ENCODE measurements at places on chromosomes 4 and X. TPM values are rescaled to one million over a fixed set of nuclear protein-coding genes. Genes with fewer than 3 reads are reported as not detected.

The ZNF182 gene
- 2.9 TPM for polyA plus RNA-seq

The LRP2BP gene
- 0.48 TPM for polyA plus RNA-seq

DNA sequence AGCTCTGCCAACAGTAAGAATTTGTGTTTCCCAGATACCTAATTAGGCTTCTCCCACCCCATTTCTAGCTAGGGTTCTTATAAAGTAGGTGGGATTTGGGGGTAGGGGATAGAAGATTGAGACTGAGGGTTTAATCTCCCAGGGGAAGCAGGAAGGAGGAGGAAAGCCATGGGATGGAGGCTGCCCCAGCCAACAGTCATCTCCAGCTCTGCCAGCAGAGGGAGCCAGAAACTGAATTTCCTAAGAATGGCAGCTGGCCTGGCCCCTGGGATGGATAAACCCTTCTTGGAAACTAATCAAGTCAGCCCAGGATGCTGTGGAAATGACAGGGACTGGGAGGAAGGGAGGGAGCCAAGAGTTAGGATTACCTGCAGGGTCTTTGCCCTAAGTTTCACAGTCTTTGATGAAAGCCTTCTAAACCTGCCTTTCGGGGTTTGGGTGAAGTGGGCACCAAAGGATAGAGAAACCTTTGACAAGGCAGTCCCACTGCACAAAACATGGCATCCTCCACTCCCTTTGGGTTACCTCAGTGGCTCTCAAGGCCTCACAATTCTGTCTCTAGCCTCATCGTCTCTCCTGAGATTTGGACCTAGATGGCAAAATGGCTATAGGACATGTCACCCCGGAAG, 6.7 kb upstream of the ERCC6L start:
- no peaks in the 10 kb centered on the region for H3K36me3 ChIP-seq
- no peak overlapping the region for H3K4me3 ChIP-seq
- peak; percentile 52 for DNase-seq
- H3K27me3 ChIP-seq: no peaks in the 10 kb centered on the region
- no peaks in the 10 kb centered on the region for H3K4me1 ChIP-seq

GRCh38 chrX:43474321-43474720, 181.8 kb upstream of the MAOA start:
- H3K4me3 ChIP-seq: no peak overlapping the region
- peaks cover 4% of the 10 kb centered on the region for H3K27me3 ChIP-seq
- H3K27ac ChIP-seq: no peak overlapping the region
- H3K36me3 ChIP-seq: no peaks in the 10 kb centered on the region
- no peaks in the 10 kb centered on the region for H3K4me1 ChIP-seq

- no peak for DNase-seq
- H3K4me1 ChIP-seq: no peaks in the 10 kb centered on the region
- H3K36me3 ChIP-seq: no peaks in the 10 kb centered on the region
These were observed 920.9 kb upstream of the PABPC4L start for GRCh38 chr4:135122457-135122856.

DNA sequence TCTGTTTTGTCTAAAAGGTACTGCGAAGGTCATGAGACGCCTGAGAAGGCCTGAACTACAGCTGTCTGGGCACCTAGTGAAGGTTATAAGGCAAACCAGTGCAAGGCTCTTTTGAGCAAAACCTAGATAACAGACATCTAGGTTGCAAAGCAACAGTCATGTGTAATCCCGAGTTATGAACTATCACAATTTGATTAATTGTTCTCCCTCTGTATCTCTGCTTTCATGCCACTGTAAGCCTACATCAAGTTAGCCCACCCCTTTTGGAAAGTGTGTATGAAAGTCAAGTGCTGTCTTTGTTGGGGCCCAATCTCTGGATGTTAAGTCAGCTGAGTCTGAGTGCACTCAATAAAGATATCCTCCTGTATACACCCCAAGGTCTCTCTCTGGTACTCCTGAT, 31.9 kb upstream of the UGT2B7 start:
- no peaks in the 10 kb centered on the region for H3K36me3 ChIP-seq
- H3K27me3 ChIP-seq: no peaks in the 10 kb centered on the region
- no peak overlapping the region for H3K4me3 ChIP-seq
- no peaks in the 10 kb centered on the region for H3K4me1 ChIP-seq

The LEF1 gene
- 2.7 TPM for polyA plus RNA-seq

GRCh38 chrX:110442635-110443034, 84.0 kb downstream of the RTL9 start:
- DNase-seq: peak; percentile 12
- H3K27ac ChIP-seq: no peak overlapping the region
- H3K27me3 ChIP-seq: peaks cover 35% of the 10 kb centered on the region
- H3K4me3 ChIP-seq: no peak overlapping the region

DNA sequence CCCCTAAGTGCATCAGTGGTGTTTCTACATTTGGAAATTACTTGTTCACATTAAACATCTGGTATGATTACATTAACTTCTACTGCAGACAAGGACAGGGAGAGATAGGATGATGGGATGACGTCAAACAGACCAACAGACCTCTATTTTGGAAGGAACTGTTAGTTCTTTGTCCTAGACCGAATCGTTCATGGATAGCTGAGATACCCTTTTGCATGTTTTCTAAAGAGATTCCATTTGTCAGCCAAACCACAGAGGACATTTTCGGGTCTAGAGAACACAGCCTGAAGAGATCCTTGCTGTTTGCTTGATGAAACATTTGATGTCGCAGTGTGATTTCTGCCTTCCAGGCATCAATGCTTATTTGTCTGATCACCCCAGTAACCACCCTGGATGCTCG, 27.7 kb downstream of the CHST7 start:
- H3K27me3 ChIP-seq: no peaks in the 10 kb centered on the region
- peak overlapping the region; percentile 33 for H3K27ac ChIP-seq
- no peaks in the 10 kb centered on the region for H3K36me3 ChIP-seq
- H3K4me1 ChIP-seq: no peaks in the 10 kb centered on the region

DNA sequence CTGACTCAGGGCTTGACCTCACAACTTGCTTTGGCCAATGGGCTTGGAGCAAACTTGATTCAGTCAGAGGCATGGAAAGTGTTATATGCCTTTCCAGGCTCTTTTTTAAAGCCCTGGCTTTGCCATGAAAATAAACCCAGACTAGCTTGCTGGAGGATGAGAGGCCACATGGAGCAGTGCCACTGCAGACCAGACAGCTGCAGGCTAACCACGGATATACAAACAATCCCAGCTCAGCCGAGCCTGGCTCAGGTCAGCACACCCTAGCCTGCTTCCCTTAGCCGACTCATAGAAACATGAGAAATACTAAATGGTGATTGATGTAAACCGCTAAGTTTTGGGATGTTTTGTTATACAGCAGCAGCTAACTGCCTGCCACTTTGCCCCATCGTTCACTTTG, 345.1 kb downstream of the ARHGAP10 start:
- H3K27ac ChIP-seq: no peak overlapping the region
- H3K36me3 ChIP-seq: peaks cover 29% of the 10 kb centered on the region
- peak; percentile 2 for DNase-seq
- H3K27me3 ChIP-seq: no peaks in the 10 kb centered on the region
- peaks cover 6% of the 10 kb centered on the region for H3K4me1 ChIP-seq

- no peaks in the 10 kb centered on the region for H3K36me3 ChIP-seq
- no peak for DNase-seq
- no peak overlapping the region for H3K4me3 ChIP-seq
- no peaks in the 10 kb centered on the region for H3K27me3 ChIP-seq
These were observed 338.7 kb upstream of the GATB start for GRCh38 chr4:152099555-152099954.

DNA sequence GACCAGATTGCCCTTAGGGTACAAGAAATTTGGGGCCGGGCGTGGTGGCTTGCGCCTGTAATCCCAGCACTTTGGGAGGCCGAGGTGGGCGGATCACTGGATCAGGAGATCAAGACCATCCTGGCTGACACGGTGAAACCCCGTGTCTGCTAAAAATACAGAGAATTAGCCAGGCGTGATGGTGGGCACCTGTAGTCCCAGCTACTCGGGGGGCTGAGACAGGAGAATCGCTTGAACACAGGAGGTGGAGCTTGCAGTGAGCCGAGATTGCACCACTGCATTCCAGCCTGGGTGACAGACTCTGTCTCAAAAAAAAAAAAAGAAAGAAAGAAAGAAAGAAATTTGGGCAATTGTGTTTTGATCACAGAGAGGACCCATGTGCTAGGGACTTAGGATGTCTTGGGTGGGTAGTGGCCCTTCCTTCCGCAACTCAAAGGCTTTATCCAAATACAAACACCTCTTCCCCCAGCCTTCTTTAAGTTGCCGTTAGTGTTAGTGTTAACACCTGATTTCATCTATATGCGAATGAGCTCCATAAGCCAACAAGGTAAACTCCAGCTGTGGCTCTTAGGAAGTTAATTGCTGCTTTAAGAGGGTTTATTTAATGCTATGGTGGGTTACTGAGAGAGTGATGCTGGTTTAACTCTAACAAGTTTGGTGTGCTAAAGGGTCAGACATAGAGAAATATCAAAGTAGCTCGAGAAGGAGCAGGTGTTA, 8.6 kb upstream of the CCDC110 start:
- H3K27ac ChIP-seq: no peak overlapping the region
- H3K4me1 ChIP-seq: no peaks in the 10 kb centered on the region
- H3K36me3 ChIP-seq: no peaks in the 10 kb centered on the region
- no peak overlapping the region for H3K4me3 ChIP-seq
- DNase-seq: no peak

DNA sequence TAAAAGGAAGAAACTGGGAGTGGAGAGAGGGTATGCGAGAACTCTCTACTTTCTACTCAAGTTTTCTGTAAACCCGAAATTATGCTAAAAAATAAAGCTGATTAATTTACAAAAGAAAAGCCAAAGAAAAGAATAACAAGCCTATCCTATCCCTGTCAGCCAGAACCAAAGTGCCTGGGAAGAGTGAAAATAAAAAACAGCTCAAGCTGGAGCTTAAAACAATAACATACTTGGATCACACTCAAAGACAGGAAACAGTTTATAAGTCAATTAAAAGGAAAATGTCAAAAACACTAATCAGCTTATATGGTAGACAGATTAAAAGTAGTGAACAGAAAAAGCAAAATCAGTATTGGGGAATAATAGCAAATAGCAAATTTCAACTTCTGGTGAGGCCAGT, 139.4 kb downstream of the FRYL start:
- no peaks in the 10 kb centered on the region for H3K27me3 ChIP-seq
- peaks cover 9% of the 10 kb centered on the region for H3K4me1 ChIP-seq
- H3K36me3 ChIP-seq: no peaks in the 10 kb centered on the region
- DNase-seq: no peak

DNA sequence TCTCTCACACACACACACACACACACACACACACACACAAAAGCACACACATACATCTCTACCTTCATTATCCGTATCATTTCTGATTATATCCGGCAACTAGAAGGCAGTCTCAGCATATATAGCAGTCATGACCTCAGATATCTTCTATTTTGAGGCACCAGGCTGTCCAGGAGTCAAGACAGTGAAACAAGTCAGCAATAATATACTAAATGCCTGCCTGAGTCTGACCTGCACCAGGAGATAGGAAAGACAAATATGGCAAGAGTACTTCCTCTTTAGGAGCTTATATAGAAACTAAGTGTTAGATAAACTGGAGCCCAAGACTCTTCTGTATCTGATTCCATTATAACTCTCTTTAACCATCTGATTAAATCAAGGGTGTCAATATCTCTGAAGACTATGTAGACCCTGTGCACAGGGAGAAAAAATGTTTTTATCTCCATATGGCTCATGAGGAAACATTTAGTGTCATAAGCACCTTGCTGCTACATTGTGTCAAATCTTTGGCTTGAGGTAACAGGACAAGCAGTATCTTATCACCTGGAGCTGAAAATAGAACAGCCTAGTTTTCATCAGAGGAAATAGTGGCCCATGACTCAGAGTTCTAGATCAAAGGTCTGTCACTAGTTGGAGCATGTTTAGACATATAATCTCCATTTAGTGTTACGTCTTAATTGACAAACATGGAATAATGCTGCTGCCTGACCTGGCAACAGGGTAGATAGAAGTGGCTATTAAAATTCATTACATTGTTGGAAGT, 27.0 kb upstream of the FAM47B start:
- H3K27me3 ChIP-seq: peaks cover 6% of the 10 kb centered on the region
- no peaks in the 10 kb centered on the region for H3K36me3 ChIP-seq
- no peak overlapping the region for H3K4me3 ChIP-seq
- DNase-seq: no peak

DNA sequence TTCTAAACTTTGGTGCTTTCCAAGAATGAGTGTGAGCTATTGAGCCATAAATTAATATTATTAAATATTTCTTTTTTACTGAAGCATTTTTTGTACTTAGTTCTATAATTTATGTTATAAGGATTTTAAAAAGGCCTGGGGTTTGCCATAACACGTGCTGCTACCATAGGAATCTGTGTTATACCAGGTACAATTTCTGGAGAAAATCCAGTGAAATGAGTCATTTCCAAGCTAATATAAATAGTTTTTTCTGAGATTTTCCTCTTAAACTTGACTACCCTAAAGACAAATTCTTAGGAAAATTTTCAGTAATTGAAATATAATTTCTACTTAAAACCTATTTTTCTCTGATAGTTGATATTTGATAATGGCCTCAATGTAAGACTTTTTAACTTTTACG, 130.8 kb downstream of the TLL1 start:
- H3K36me3 ChIP-seq: no peaks in the 10 kb centered on the region
- H3K4me1 ChIP-seq: no peaks in the 10 kb centered on the region
- DNase-seq: no peak
- no peak overlapping the region for H3K27ac ChIP-seq
- H3K27me3 ChIP-seq: no peaks in the 10 kb centered on the region
- no peak overlapping the region for H3K4me3 ChIP-seq

- no peak for DNase-seq
- no peaks in the 10 kb centered on the region for H3K4me1 ChIP-seq
- no peaks in the 10 kb centered on the region for H3K36me3 ChIP-seq
- H3K4me3 ChIP-seq: no peak overlapping the region
- H3K27ac ChIP-seq: no peak overlapping the region
These were observed 183.5 kb upstream of the NDP start for GRCh38 chrX:44156726-44157125.

- H3K4me1 ChIP-seq: no peaks in the 10 kb centered on the region
- no peak overlapping the region for H3K4me3 ChIP-seq
- H3K27me3 ChIP-seq: no peaks in the 10 kb centered on the region
- H3K27ac ChIP-seq: no peak overlapping the region
- H3K36me3 ChIP-seq: no peaks in the 10 kb centered on the region
These were observed 226.1 kb upstream of the ANXA3 start for GRCh38 chr4:78325271-78326157.

GRCh38 chrX:31070057-31070468, 1.8 kb downstream of the FTHL17 start:
- no peak for DNase-seq
- H3K36me3 ChIP-seq: peaks cover 3% of the 10 kb centered on the region
- H3K27ac ChIP-seq: no peak overlapping the region

DNA sequence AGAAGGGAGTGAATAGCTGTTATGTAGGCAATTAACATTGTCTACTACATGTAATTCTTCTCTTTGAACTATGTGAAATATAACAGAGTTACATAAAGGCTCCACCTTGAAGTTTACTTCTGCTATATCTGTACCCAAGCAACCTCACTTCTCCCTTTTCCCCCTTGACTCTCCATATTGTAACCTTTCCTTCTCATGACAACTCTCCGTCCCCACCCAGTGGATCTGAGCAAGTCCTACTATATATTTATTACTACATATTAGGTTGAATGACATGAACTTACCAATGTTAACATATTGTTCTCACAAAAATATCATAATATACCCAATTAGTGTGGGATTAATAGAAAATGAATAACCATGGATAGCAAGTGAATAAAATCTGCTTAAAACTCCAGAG, 93.2 kb upstream of the ATP8A1 start:
- H3K4me3 ChIP-seq: no peak overlapping the region
- no peaks in the 10 kb centered on the region for H3K4me1 ChIP-seq
- H3K27ac ChIP-seq: no peak overlapping the region
- H3K36me3 ChIP-seq: no peaks in the 10 kb centered on the region
- H3K27me3 ChIP-seq: no peaks in the 10 kb centered on the region
- DNase-seq: peak; percentile 46

The ARMCX1 gene
- polyA plus RNA-seq: 15.1 TPM

The MAGEA11 gene
- polyA plus RNA-seq: not detected
